ENCODE measurements at places on chromosomes 13 and 19. TPM values are rescaled to one million over a fixed set of nuclear protein-coding genes. Genes with fewer than 3 reads are reported as not detected.

- DNase-seq, result peak; percentile 59
Measured at GRCh38 chr19:33771384-33772101, 25.1 kb upstream of the KCTD15 start.

Gene KLK4
- total RNA-seq, result not detected

Gene TTC9B
- total RNA-seq, result not detected

Gene IRS2
- total RNA-seq, result 21.4 TPM

Gene TEX101
- total RNA-seq, result not detected
